ENCODE measurements at places on chromosomes 11 and 22.

- DNase-seq: no peak
These were observed 15.7 kb downstream of the MRGPRF start for GRCh38 chr11:68997124-68997994.

- DNase-seq: no peak
These were observed 108.3 kb upstream of the RRM1 start for GRCh38 chr11:3986301-3986700.

- DNase-seq: no peak
These were observed 4.1 kb downstream of the RIC3 start for GRCh38 chr11:8164746-8165145.

GRCh38 chr22:34834059-34834458 lies 231.9 kb upstream of the ISX start:
- DNase-seq: no peak

DNA sequence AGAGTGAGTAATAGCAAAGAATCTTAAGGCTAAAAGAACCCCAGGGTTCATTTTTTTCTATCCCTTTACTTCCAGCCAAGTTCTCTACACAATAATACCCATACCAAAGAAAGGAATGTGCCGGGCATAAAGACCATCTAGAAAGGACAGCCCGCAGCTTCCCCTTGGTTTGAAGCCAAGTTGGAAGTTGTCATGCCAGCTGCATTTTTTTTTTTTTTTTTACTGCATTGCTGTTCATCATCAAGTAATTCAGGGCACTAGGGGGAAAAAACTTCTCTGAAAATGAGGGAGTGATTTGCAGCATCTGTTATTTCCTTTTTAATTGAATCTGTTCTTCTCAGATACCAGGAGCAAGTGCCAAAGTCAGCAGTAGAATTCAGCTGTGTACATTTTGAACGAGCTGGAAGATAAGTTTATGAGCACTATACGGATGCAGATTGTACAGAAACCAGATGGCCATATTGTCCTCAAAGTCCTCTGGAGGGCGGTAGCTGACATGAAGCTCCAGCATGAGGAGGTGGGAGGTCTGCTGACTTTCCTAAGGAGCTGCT lies 56.4 kb downstream of the UBASH3B start:
- DNase-seq: peak; percentile 39

DNA sequence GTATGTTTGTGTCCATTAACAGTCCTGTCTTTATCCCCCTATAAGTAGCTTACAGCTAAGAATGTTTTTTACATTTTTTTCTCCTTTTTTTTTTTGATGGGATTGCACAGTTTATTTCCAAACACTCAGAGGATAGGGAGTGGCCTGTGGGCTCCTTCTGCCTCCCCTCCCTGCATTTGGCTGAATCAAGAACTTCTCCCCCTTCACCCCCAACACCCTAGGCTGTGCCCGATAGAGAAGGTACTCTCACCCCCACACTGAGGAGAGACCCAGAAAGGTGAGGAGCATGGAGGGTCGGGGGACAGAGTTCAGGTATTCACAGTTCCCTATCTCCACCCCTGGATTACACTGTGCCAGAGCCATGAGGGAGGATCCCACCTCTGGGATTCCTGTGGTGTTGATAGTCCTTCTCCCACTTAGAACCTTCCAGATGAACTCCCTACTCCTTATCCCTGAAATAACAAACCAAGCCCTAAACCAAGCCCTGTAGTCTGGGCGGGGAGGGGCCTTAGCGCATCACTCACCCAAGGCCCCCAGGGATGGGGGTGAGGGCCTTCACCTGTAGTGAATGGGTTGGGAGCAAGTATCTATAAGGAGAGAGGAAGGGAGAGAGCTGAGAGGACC lies 97.1 kb downstream of the ADAMTS15 start:
- DNase-seq: no peak
